ENCODE measurements at places on chromosomes 12 and 14.

GRCh38 chr14:54109521-54110120 lies 153.0 kb upstream of the BMP4 start:
- DNase-seq, result no peak

- DNase-seq, result no peak
Measured at GRCh38 chr12:130286041-130286440, 51.6 kb upstream of the PIWIL1 start.

DNA sequence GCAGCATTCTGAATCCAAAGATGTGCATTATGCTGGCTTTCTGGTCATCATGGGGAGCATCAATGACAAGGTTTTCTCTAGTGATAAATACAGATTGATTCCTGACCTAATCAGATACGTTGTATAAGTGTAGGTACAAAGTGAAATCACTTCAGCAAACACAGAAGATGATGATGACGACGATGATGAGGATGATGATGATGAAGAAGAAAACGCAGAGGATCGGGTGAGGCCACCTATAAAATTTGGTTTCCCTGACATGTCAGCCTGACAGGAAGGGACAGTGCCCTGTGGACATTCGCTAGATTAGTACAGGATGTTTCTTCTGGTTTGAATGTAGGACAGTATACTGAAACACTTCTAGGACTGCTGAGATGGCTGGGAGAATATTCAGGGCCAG lies 20.2 kb downstream of the RNF34 start:
- DNase-seq, result no peak

DNA sequence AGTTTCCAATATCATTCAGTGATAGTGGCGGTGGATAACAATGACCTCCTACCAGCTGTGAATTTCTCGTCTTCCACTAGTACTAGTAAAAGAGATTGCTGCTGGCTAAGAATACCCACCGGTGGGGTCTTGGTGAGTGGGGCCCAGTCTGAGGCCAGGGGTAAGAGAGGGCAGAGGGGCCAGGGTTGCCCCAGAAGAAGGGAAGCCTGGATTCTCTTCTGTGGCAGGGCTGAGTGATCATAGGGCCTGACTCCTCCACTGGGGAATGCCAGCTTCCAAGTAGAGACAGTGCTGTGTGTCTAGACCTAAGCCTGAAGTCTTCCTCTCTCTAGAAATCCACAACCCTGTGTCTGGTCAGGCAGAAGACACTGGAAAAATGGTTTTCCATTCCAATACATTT lies 5.8 kb upstream of the TMEM63C start:
- no peak for DNase-seq

DNA sequence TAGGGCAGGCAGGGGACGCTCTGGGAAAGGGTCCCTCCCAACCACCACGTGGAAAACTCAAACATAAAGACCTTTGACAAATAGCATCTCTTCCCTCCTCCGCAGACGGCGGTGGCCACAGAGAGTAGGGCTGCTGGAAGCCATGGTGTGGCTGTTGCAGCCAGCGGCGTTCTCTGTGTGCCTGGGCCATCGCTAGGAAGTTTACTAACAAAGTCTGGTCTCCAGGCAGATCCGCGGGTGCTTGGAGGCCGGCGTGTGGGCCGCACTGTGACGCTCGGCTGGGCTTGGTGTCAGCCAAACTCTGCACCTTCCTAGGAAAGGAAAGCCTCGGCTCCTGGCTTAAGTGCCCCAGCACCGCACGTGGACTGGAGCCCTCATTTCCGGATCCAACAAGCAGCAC lies 65.6 kb downstream of the CCDC88C start:
- DNase-seq, result no peak

GRCh38 chr14:100158566-100159093 lies 815 bp downstream of the DEGS2 start:
- no peak for DNase-seq

DNA sequence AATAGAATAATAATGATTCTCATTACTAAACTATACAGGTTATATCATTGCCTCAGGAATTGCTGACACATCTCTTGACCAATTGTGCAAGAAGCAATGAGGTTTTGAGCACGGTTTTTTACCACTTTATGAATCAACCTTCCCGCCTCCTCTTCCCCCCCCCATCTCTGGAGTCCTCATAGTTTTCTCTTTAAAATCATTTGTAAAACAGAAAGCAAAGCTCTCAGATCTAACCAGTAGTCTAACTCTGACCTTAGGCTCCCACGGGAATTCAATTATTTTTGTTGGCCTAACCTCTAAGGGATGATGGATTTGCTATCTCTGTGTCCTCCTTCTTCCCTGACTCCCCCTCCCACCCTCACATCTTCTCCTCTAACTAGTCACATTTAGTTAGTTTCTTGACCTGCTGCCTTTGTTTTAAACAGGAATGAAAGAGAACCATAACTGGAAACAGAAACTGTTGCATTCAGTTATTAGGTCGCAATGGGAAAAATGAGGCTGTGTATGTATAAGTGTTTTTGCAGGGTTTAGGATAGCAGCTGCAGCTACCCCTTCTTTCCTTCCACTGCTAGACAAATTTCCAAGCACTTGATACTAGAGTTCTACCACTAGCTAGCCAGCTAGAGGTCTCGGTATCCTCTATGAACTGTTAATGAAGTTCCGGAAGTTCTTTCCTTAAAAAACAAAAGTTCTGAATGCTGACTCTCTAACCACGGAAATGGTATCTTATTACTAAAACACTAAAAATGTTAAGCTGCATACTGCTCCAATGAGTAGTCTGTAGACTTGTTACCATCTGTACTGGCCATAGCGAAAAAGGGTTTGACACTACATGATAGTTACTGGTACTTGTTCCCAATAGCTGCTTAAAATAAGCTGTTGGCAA lies 65.4 kb downstream of the TAOK3 start:
- no peak for DNase-seq

GRCh38 chr14:24094841-24095270 lies 745 bp downstream of the PCK2 start:
- no peak for DNase-seq

GRCh38 chr12:77407931-77408330 lies 342.6 kb upstream of the E2F7 start:
- no peak for DNase-seq

DNA sequence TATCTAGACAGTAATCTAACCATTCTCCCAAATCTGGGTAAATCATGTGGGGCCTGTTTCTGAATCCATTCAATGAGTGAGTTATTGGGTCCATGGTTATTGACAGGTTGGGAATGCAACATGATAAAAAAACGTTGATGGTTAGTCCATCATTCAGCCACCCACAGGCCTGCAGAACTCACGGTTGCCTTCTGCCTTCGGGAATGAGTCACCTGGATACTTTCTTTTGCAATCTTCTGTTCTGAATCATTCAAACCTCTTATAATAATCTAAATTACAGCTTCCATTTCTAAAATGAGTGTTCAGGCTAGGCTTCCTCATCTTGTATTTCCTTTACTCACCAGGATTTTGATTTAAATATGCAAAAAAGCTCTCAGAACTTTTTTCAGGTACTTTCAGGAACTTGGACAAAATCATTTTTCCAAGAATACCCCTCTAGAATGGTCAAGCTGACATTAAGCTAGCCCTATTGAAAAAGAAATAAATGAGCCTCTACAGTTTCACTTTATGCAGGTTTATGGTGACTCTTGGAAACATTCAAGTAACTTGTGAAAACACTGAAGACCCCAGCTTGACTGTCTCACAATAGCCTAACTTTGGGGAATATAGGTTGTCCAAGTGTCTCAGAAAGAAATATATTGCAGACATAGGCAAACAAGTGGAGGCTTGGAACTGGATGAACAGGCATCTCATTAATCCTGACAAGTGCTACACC lies 94.4 kb downstream of the KCNK10 start:
- DNase-seq, result no peak

DNA sequence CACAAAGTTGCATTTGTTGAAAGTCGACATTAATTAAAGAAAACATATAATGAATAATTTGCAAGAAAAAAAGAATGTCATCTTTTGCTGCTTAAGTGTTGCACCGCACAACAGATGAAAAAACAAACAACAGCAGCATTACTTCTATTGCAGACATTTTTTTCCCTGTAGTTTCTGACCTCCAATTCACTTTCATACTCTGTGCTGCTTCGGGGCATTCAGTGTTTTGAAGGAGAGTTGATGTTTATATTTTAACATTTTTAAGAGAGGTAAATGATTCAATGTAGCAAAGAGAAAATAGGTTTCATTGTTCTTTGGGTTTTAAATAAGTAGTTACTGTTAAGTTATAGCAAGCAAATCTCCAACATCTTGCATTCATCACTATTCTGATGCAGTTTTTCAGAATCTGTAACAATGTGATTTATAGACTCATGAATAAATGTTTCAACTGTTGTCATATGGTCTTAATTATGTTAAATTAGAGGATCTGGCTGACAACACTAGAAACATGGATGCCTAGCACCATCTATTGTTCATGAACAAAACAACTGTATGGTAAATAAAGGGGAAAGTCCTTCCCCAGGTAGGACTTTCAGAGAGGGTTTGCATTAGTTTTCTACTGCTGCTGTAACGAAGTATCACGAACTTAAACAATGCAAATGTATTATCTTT lies 168.1 kb downstream of the BCAT1 start:
- DNase-seq, result no peak

GRCh38 chr12:19208456-19208855 lies 78.9 kb downstream of the PLEKHA5 start:
- no peak for DNase-seq

GRCh38 chr12:69430942-69431590 lies 39.1 kb upstream of the FRS2 start:
- no peak for DNase-seq

DNA sequence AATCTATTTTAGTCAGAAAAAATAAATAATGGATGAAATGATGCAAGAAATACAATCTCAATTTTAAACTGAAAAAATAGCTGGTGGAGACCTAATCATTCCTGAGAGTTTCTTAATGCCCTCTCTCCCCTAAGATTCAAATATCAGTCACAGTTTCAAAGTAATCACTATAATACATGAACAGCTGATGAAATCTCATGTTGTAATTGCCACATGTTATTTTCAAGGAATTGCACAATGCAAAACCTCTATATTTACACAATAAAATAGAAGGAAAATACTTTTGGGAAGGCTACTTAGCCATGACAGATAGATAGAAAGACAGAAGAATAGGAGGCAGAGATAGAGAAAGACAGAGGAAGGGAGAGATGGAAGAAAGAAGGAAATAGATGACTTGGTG lies 18.2 kb downstream of the IFNG-AS1 start:
- DNase-seq, result no peak

DNA sequence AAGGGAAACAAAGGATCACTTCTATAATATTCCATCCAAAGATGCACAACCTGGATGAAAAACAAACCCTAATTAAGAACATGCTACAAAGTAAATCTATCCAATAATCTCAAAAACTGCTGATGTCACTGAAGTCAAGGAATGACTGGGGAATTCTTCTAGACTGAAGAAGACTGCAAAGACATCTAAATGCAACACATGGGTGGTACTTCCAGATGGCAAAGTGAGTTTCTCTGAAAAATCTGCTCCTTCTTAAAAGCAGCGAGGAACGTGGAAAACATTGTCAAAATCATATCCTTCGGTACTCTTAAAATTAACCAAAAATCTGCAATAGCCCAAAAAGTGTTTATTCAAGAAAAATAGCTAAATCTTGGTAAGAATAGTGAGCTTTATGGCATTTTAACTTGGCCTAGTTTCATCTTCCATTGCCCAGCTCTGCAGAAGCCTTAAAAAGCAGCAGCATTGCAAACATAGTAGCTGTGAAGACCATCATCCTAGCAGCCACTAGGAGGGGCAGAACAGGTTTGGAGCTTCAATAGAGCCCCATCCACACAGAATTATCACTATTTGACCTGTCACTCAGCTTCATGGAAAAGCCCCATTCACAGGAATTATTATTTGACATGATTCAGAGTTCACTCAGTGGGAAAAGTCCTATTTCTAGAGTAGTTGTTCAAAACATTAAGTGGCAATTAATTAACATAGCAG lies 7.4 kb downstream of the CLEC14A start:
- no peak for DNase-seq

DNA sequence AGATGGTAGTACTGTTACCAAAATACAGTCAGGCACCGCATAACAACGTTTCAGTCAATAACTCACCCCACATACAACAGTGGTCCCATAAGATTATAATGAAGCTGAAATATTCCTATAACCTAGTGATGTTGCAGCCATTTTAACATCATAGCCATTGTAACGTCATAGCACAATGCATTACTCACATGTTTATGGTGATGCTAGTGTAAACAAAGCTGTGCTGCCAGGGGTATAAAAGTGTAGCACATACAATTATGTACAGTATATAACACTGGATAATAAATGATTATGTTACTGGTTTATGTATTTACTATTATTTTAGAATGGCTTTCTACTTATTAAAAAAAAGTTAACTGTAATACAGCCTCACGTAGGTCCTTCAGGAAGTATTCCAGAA lies 37.0 kb downstream of the GPR137C start:
- no peak for DNase-seq

DNA sequence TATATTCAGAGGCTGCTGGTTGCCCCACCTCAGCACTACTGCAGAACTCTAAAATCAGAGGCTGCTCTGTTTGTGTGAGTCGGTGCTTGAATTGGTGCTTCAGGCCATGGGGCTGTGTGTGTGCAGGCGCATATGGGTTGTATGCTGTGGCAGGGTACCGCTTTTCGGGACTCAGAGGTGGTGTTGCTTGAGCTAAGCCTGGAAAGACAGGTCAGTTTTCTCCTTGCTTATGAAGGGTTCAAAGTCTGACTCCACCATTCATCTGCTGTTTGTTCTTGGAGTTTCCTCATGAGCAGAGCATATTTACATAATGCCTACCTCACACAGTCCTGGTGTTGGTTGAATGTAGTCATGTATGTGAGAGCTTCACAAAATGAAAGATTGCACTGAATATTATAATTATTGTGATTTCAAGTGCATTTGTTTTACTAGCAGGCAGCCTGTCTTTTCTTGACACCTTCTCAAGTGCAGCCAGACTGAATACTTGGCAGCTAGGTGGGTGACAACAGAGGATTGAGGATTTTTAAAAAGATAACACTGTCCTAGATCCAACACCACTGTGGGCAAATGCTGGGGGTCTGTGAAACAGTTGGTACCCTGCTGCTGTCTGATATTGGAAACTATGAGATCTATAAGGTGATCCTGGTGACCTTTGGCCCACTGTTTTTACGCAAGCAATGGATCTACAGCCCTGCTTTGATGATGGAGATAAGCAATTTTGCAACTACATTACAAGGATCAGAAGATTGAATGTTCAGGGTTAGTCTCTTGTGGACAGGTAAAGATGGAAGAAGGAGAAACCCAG lies 1.0 kb upstream of the ANG start:
- no peak for DNase-seq
